ENCODE measurements at places on chromosomes 1 and 21. TPM values are rescaled to one million over a fixed set of nuclear protein-coding genes. Genes with fewer than 3 reads are reported as not detected.

DNA sequence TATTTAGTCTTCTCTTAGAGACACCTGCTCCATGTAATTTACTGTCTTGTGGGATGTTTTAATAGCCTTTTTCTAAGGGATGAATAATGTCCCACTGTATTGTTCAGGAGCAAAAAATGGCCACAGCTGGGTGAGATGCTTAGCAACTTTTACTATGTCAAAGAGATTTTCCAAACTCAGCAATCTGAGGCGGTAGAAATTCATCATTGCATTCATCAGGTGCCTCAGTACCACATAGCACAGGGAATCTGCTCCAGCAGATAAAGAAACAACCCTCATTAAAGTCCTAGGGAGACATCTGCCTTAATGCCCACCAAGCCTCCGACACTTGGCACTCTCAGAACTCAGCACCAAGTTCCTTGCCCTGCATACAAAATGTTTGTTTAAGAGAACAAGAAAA, 266.9 kb downstream of the SIPA1L2 start:
- DNase-seq, result no peak

Gene SLC1A7
- total RNA-seq, result 0.35 TPM

DNA sequence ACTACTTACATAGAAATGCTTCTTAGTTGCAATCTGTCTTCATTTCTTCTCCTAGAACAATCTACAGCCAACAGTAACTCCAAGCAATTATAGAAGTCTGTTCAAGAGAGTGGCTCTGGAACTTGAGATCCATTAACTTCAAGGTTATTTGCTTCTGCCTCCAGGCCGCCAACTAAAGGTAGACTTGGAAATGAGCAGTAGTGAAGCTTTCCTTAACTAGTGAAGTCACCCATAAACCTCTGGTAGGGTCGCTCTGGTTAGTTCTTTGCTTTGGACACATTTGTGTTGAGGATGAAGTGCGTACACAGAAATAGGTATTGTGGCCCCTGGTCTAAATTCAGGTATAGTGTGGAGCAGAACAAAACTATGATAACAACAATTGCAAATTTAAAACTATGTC, 809.9 kb upstream of the RGS18 start:
- no peak for DNase-seq

Gene LRRC52
- total RNA-seq, result not detected

GRCh38 chr1:89351597-89352311, 12.1 kb upstream of the GBP6 start:
- no peak for DNase-seq

Gene AGTRAP
- 9.0 TPM for total RNA-seq

DNA sequence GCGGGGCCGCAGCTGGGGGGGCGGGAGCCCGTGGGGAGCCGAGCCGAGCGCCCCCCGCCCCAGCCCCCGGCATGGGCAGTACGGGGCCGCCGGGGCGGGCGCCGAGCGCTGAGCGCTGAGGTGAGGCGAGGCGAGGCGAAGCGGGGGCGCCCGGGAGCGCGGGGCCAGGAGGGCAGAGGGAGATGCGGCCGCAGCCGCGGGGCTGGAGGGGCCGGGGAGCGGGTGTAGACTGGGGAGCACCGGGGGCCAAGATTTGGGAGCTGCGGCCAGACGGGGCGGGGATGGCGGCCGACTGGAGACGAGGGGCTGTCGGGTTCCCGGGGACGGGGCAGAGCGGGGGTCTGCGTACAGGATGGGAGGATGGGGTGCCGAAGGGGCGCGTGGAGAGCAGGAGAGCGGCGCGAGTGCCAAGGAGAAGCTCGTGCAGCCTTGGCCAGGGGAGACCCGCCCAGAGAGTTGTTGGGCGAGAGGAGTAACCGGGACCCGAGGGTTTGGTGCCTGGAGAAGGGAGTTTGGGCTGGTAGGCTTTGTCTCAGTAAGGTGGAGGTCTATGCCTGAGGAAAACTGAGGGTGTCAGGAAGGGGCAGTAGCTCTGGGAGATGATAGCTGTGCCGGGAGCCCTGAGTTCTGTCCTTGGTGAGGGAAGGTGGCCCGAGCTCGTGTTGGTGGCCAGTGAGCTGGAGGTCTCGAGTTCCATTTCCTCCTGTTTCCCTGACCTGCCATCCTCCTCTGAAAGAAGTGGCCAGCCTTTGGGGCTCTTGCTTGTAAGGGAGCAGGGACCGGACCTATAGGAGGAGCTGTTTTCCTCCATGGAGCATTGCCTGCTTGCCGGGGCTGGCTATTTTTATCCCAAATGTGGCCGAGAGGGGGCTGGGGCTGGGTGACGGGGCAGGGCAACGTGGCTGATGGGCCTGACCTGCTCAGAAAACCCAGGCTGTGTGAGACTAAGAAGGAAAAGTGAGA, 539 bp downstream of the ATP8B2 start:
- DNase-seq, result no peak

DNA sequence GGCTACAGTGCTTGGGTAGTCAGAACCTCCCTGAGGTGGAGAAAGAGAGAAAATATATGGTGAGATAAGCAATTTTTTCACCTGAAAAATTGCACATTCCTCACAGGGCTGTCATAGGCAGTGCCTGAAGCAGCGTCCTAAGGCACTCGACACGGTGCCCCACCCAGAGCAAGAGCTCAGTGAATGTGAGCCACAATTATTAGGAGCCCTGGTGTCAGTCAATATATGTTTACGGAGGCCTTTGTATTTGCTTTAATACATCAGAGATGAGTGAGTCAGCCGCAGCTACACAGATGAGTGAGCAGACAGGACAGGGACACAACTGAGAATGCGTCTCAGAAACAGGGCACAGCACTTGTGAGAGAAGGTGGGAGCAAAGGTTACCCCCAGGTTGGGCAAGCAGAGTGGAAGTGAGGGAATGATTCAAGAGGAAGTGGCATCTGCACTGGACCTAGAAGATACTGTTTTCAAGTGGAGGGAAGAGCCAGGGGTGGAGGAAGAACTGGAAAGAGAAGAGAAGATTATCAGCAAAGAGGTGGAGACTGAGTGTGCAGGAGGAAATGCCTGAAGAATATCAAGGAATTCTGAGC, 5.2 kb upstream of the PIGC start:
- no peak for DNase-seq

Gene FCGR3A
- total RNA-seq, result 25.2 TPM

DNA sequence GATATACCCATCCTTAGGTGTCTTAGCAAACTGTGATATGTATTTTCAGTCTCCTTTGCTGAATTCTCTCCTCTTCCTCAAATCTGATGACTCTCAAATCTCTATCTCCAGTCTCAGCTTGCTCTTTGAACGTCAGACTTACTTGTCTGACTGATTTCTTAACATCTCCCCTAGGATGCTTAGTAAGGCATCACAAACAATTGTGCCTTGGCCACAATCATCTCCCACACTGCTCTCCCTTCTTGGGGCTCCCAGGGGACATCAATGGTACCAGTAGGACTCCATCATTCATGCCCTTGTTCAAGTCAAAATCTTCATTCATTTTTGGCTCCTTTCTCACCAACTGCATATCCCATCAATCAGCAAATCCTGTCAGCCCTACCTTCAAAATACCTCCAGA, 42.0 kb downstream of the GNG12 start:
- DNase-seq, result no peak

DNA sequence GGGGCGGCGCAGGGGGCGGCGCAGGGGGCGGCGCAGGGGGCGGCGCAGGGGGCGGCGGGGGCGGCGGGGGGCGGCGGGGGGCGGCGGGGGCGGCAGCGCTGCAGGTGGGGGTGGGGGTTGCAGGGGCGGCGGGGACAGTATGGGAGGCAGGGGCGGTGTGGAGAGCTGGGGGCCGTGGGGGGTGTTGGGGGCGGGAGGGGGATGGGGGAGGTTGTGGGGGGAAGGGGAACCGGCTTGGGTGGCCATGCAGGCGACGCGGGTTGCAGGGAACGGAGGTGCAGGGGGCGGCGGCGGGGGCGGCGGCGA, 13.0 kb upstream of the SLC19A1 start:
- DNase-seq, result no peak

DNA sequence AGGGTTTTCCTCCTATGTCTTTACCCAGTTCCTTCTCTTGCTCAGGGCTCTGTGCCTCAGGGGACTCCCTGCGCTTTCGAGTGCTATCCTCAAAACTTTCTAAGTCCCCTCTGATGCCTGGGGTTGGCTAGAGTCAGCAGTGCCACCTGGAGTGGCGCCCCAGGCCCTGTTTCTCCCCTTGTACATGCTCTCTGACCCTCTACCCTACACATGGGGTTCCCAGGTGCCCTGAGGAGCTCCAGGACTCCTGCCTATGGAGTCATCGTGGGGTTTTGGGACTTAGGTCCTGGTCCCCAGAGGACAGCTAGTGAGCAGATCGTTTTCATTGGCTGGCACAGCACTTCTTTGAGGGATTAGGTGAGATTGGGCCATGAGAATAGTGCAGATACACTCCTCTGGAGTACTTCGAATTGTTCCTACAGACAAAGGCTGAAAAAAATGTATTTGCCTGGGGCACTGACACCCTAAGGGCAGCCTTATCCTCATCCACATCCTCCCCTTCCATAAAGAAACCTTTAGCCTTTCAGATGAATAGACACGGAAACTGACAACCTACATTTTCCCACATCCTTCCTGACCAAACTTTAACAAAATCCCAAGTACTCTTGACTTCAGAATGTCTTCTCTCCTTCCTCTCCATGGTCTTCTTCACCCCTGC, 41.5 kb downstream of the LGR6 start:
- DNase-seq, result no peak

DNA sequence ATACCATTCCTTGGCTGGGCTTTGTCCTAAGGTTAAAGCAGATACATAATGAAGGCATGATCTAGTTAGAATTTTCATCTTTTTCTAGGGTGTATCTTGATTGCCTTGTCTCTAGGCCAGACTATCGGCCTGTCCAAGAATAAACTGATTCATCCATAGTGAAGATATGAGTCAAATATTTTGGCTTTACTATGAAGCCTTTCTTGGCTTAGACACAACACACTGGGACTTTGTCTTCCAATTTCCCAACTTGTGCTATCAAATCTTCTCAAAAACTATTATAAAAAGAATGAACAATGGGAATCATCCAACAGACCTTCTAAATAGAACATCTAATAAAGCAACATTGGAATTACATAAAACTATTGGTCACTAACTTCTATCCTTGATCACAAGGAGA, 64.8 kb downstream of the WARS2 start:
- DNase-seq, result no peak

Gene SHE
- total RNA-seq, result 5.4 TPM

DNA sequence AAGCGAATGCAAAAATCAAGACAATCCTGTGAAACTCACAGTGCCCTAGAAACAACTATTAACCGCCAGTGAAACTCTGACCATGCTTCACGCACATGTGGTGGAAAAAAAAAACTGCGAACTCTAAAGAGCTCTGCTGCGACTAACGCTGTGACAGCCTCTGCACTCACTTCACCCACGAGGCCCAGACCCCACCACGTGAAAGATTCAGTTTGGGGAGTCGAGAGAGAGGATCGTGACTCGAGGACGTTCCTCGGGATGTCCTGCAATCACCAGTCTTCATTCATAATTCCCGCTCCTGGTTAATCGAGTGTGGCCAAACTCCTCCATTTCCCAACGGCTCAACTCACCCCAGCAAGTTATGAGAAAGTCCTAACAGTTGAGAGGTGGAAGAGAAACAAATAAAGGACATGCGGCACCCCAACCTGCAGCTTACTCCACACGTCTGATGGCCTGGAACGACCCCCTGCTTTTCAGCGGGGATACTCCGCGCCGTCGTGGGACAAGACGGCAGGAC, 1.1 kb downstream of the SERBP1 start:
- no peak for DNase-seq

DNA sequence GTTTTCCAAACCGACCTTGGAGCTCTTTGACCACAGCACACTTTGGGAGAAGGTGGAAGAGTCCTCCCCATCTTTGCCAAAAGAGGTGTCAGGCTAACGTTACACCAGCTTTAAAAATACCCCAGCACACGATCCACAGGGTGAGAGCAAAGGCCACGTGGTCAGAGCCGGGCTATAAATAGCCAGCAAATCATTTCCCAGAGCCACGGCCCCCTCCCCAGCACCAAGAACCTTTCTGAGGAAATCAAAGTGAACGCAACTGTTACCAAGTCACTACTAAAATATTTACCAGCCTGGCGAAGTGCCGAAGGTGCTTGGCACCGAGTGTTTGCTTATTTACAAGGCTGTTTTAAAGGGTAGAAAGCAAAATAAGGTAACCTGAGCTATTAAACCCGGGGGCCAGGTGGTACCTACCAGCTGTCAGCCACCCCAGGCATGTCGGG, 72.4 kb downstream of the CASZ1 start:
- no peak for DNase-seq

DNA sequence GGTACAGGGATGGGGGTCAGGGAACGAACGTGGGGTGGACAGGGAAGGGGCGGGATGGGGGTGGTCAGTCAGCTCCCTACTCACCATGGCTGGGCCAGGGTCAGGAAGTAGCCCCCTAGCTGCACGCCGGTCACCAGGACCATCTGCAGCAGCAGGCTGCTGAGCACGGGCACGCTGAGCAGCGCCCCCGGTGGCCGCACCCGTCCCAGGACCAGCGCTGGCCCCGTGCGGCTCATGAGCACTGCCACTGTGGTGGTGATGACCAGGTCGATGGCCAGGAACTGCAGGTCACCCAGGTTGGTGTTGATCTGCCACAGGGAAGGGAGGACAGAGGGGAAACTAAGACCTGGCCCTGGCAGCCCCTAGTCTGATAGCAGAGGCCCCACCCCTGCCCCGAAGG, 6.5 kb upstream of the MFAP2 start:
- no peak for DNase-seq

GRCh38 chr1:199082778-199083389, 444.0 kb downstream of the PTPRC start:
- DNase-seq, result no peak

DNA sequence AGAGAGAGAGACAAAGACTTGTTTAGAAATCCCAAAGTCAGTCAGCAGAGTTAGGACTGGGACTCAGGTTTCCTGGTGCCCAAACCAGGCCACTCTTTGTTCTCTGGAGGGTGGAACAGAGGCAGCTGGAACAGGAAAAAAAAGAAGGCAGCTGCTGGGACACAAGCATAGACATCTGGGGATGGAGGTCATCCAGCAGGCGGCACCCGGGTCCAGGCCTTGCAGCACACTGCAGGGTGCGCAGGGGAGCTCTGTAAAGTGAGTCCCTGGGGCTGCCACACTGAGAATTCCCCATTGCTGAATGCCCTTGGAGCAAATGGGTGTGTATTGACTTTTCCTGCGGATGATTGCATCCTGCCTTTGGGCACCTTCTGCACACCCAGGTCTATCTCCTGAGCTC, 222.9 kb upstream of the CSF3R start:
- no peak for DNase-seq

- DNase-seq, result no peak
These were observed 1646.7 kb upstream of the B3GALT2 start for GRCh38 chr1:194833111-194833510.

DNA sequence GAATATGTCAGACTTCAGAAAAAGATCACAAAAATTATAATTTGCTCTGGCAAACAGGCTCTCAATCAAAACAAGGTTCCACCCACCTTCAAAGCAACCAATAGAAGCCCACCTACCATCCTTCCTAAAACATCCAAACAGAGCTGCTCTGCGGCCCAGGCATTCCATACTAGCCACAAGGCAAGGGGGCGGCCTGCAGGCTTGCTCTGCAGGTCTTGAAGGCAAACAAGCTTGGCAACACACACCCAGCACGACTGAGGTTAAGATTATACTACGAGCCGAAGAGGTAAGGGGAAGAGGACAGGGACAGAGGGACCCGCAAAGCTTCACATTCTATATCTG, 207.3 kb downstream of the SLC45A1 start:
- no peak for DNase-seq

GRCh38 chr1:31730336-31731048, 26.7 kb upstream of the COL16A1 start:
- DNase-seq, result no peak

GRCh38 chr21:14046401-14046800, 164.4 kb downstream of the LIPI start:
- DNase-seq, result no peak

Data from left lobe of liver (tissue), 2 donors.